ENCODE measurements at places on chromosomes 4 and X.

DNA sequence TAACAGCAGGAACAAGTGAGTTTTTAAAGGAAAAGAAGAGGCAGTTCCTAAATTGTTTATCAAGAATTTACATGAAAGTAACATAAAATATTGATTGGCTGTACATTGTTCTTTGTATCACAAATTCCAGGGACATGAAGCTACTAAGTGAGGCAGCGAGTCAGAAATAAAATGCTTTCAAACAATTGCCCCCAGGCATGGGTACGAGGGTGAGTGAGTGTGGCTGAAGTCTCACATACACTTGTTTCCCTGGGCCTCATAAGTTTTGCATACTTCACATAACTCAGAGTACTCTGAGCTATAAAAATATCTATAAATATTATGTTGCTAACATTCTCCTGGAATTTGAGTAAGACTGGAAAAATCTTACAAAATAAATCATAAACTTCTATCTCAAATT lies 511.6 kb upstream of the PRKX start:
- no peaks in the 10 kb centered on the region for H3K36me3 ChIP-seq
- DNase-seq = no peak
- no peaks in the 10 kb centered on the region for H3K4me1 ChIP-seq
- H3K4me3 ChIP-seq = no peak overlapping the region
- H3K27ac ChIP-seq = no peak overlapping the region
- no peaks in the 10 kb centered on the region for H3K27me3 ChIP-seq

- no peaks in the 10 kb centered on the region for H3K4me1 ChIP-seq
- H3K27me3 ChIP-seq = no peaks in the 10 kb centered on the region
- DNase-seq = no peak
- H3K4me3 ChIP-seq = no peak overlapping the region
- peaks cover under 1% of the 10 kb centered on the region for H3K36me3 ChIP-seq
- H3K27ac ChIP-seq = no peak overlapping the region
Measured at GRCh38 chrX:68833855-68834331, 5.1 kb downstream of the EFNB1 start.

DNA sequence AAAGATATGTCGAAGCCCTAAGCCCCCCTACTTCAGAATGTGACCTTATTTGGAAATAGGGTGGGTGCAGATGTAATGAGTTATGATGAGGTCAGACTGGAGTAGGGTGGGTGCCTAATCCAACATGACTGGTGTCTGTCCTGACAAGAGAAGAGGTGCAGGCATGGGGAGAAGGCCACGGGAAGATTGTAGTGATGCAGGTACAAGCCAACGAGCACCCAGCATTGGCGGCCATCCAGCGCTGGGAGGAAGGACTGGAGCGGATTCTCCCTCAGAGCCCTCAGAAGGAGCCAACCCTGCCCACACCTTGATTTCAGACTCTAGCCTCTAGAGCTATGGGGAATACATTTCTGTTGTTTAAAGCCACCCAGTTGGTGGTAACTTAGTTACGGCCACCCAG lies 237.2 kb downstream of the EVC2 start:
- no peak for DNase-seq
- H3K4me1 ChIP-seq = no peaks in the 10 kb centered on the region
- no peaks in the 10 kb centered on the region for H3K27me3 ChIP-seq
- H3K4me3 ChIP-seq = no peak overlapping the region
- H3K27ac ChIP-seq = no peak overlapping the region

DNA sequence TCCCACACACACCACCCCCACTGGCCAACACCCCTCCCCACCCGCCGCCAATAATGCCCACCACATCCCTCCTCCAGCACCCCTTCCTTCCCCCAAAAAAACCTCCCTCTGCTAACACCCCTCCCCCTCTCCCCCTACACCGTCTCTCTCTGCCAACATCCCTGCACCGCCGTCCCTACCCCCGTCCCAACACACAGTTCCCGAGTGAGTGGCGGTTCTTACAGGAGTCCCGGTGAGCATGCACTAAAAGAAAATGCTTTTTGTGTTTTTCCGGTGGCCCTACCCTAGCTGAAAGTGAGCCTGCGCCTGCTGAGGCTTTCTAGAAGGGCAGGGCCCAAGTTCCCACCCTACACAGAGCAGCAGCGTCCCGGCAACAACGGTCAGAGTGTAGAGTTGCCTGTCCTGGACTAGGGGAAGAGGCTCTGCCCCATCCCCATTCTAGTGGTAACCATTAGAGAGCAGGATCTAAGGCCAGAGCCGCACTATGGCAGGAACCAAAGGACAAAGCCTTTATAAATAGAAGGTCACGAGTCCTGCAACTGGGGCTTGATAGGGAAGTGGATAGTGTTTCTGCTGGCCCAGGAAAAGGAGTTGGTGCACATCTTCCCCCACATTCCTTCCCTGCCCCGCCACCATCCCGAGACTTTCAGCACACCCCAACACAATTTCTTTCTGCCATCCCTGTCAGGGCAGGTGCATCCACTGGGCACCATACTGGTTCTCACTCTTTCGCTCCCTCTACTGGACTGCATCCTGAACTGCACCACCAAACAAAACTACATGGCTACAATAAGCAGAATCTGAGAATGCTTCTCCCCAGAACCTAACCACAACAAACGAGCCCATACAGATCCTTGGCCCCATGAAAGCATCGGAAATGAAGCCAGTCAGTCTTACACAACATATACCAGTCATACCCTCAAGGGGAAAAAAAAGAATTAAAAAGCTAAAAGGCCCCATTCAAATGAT lies 78.1 kb upstream of the PAGE3 start:
- DNase-seq = no peak
- H3K4me1 ChIP-seq = no peaks in the 10 kb centered on the region
- no peaks in the 10 kb centered on the region for H3K36me3 ChIP-seq
- H3K4me3 ChIP-seq = no peak overlapping the region
- no peaks in the 10 kb centered on the region for H3K27me3 ChIP-seq

- H3K4me1 ChIP-seq = no peaks in the 10 kb centered on the region
- no peak for DNase-seq
- no peaks in the 10 kb centered on the region for H3K36me3 ChIP-seq
- no peak overlapping the region for H3K4me3 ChIP-seq
Measured at GRCh38 chr4:120540625-120541024, 381.9 kb downstream of the PRDM5 start.

GRCh38 chrX:48713847-48714246 lies 17.3 kb downstream of the SUV39H1 start:
- H3K27ac ChIP-seq = no peak overlapping the region
- no peak for DNase-seq
- no peaks in the 10 kb centered on the region for H3K27me3 ChIP-seq

- H3K36me3 ChIP-seq = no peaks in the 10 kb centered on the region
- no peaks in the 10 kb centered on the region for H3K27me3 ChIP-seq
- H3K4me1 ChIP-seq = no peaks in the 10 kb centered on the region
- no peak overlapping the region for H3K27ac ChIP-seq
- no peak for DNase-seq
Measured at GRCh38 chr4:169621731-169622492, 1.5 kb downstream of the CLCN3 start.

- H3K4me1 ChIP-seq = no peaks in the 10 kb centered on the region
- H3K36me3 ChIP-seq = no peaks in the 10 kb centered on the region
- H3K27ac ChIP-seq = no peak overlapping the region
- DNase-seq = no peak
- no peak overlapping the region for H3K4me3 ChIP-seq
Measured at GRCh38 chr4:123298801-123299200, 97.8 kb upstream of the SPRY1 start.

DNA sequence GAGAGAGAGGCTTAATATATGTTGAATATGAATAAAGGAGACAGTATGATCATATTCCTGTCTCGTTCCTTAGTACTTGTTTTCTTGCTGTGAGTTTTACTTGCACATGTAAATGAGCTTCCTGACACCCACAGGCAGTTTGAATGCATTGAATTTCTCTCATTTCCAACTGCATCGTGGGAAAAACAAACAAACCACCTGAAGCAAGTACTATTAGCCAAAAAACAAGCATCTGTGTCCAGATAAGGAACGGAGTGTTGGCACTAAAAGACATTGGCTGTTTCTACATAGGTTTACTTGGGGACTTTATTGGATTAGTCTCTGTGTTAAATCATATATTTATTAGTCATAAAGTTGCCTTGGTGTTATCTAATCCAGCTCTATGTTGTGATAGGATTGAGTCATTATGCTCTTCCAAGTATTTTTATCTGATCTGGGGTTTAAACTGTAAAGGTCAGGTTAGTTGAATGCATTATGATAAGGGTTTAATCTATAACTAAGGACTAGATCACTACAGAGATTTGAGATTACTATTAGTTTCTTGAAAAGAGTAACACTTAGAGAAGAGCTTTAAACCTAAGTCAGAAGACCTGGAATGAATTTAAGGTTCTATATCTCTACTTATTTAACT lies 339.0 kb upstream of the SPANXN4 start:
- no peaks in the 10 kb centered on the region for H3K4me1 ChIP-seq
- no peaks in the 10 kb centered on the region for H3K36me3 ChIP-seq
- H3K27ac ChIP-seq = no peak overlapping the region
- no peaks in the 10 kb centered on the region for H3K27me3 ChIP-seq

DNA sequence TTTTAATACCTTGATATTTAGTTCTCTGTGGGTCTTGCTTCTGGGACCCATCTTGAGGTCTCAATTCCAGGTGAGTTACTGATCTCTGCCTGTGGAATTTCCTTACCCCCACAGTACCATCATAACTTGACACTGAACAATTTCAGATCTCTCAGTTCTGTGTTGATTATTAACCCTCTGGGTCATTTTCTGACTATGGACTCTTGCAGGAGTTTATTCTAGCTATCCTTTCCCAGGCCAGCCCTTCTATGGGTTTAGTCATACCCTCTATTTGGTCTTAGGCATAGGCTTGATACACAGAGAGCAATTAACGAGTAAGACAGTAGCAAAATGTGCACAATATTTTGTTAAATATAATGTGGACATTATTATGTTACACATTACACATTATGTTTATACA lies 3.7 kb upstream of the SPARCL1 start:
- no peak for DNase-seq
- H3K27ac ChIP-seq = peak overlapping the region; percentile 91
- no peaks in the 10 kb centered on the region for H3K27me3 ChIP-seq
- H3K36me3 ChIP-seq = no peaks in the 10 kb centered on the region

- no peaks in the 10 kb centered on the region for H3K4me1 ChIP-seq
- H3K27ac ChIP-seq = no peak overlapping the region
- no peak for DNase-seq
- H3K27me3 ChIP-seq = no peaks in the 10 kb centered on the region
- H3K4me3 ChIP-seq = no peak overlapping the region
Measured at GRCh38 chr4:149993030-149993429, 85.2 kb upstream of the DCLK2 start.

DNA sequence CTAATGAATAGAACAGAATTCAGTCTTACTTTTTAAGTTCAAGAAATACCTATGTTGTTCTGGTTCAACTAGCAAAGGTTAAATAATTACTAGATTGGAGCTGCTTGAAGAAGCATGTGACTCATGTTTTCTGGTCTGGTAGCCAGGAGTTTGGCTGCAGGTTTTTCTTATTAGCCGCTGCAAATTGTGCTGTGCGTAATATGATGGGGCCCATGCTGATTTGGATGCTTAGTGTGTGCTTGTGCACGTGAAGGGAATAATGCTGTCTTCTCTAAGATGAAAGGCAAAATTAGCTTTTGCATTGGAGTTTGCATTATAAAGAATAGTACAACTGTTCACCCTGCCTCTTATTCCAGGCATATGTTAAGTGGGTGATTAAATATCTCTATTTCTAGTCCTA lies 219.6 kb downstream of the SNCA start:
- no peak overlapping the region for H3K27ac ChIP-seq
- H3K4me3 ChIP-seq = no peak overlapping the region
- DNase-seq = no peak
- H3K27me3 ChIP-seq = no peaks in the 10 kb centered on the region
- no peaks in the 10 kb centered on the region for H3K36me3 ChIP-seq

Measured in ascending aorta (tissue), 2 donors.